ENCODE measurements at places on chromosomes 11 and 22. TPM values are rescaled to one million over a fixed set of nuclear protein-coding genes. Genes with fewer than 3 reads are reported as not detected.

GAB2 gene
- total RNA-seq, result 24.2 TPM

MYEOV gene
- total RNA-seq, result 0.16 TPM

RASGRP2 gene
- total RNA-seq, result 25.3 TPM

OTUB1 gene
- 47.8 TPM for total RNA-seq

MAFF gene
- 27.8 TPM for total RNA-seq

TPH1 gene
- 0.18 TPM for total RNA-seq

SMIM35 gene
- total RNA-seq, result not detected

TOB2 gene
- 57.4 TPM for total RNA-seq

TPBGL gene
- 0.21 TPM for total RNA-seq

FGF3 gene
- total RNA-seq, result not detected

SLC35E4 gene
- total RNA-seq, result 2.3 TPM

MS4A3 gene
- not detected for total RNA-seq

RBMXL2 gene
- total RNA-seq, result not detected

CDKN1C gene
- 23.3 TPM for total RNA-seq

GRCh38 chr22:29408940-29409339 is 20.6 kb upstream of the AP1B1 start:
- no peak for DNase-seq

DNA sequence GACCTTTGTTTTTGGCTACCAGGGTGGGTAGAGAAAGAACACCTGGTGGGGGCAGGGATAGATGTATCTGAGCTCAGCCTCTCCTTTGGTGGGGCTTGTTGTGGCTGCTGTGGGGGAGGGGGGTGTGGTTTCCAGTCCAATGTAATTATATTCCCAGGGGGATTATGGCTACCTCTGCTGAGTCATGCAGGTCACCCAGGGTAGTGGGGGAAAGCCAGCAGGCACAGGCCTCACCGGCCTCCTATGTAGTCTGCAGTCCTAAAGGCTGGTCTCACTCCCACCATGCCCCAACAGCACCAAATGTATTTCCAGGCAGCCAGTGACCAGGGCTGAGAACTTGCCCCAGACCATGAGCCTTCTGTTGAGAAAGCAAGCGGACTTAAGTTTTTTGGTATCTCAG is 119.6 kb downstream of the DYNC2H1 start:
- no peak for DNase-seq

GRCh38 chr22:20847318-20847822 is 11.2 kb downstream of the PI4KA start:
- DNase-seq, result no peak

DNA sequence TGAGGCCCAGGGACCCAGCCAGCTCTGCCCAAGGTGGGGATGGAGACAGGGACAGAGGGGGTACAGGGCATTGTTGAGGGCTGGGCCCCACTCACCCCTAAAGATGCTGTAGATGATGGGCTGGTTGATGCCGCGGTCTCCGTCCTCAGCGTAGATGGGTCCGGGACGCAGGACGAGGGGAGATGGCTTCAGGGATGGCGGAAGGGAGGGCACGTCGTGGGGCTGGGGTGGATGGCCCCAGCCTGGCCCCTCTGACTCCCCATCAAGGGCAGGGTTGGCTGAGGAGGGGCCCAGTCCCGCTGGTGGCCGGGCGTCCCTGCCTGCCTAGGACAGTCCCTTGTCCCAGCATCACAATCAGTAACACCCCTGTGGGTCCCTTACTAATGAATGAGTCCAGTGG is 4.5 kb upstream of the IRF7 start:
- DNase-seq, result no peak

- no peak for DNase-seq
These were observed 508 bp upstream of the FLI1 start for GRCh38 chr11:128693416-128693712.

- no peak for DNase-seq
These were observed 4.0 kb downstream of the FXYD6 start for GRCh38 chr11:117872420-117872961.

GRCh38 chr11:130261571-130261970 is 53.1 kb downstream of the ZBTB44 start:
- no peak for DNase-seq

DNA sequence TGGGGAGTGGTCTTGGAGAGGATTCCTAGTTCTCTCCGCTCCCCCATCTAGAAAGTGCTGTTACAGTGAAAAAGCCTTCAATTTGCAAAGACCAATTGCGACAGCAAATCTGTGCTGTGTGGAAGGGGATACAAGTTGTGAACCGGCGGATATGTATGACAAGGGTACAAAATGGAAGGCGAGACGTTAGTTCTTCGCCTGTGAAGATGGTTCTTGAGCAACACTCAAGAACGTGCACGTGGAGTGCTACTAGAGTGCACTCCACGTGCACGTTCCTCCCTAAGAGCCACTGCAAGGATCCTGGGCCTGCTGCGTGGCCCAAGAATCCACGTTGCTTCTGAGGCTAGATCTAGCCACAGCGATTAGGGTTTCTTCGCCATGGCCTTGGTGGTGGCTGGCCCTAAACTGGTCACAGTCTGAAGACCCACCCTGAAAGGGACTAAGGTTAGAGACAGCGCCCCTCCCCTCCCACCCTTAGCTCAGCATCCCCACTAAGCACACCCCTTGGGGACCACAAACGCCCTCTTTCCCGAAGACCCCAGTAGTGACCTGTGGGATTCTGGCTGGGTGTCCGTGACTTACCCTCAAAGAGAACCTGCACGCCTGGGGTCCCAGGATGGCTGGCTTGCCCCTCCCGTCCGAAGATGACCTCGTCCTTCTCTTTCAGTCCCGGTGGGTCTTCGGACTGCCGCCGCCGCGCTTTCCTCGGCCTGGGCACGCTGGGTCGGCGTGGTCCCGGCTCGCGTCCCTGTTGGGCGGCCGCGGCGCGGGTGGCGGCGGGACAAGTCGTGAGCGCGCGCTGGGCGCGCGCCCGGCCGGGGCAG is 519 bp upstream of the PDE3B start:
- no peak for DNase-seq

GRCh38 chr11:65393513-65394079 is 7.2 kb downstream of the FRMD8 start:
- DNase-seq, result no peak

DNA sequence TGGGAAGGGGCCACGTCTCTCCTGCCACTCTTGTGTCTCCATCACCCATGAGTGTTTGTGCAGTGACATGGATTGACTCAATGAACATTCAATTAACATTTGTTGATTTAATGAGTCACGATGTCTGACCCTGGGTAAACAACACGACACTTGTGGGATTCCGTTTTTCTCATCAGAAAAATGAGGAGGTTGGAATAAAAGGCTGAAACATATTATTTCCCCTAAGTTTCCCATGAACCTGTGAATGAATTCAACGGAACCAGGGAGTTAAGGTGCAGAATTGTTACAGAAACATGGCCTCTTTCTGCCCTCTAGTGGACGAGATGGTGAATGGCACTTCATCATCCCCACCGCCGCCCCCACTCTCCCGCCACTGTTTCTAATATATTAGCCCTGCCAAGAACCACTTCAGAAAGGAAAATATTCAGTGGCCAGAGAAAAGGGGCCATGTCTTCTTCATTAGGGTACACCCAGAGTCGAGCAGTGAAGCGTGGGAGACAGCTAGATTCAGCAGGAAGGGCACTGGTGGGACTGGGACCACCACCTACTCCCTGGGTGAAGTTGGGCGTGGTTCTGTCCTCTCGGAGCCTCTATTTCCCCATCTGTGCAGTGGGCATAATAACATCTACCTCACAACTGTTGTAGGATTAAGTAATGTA is 46.3 kb upstream of the SYT13 start:
- DNase-seq, result no peak

DNA sequence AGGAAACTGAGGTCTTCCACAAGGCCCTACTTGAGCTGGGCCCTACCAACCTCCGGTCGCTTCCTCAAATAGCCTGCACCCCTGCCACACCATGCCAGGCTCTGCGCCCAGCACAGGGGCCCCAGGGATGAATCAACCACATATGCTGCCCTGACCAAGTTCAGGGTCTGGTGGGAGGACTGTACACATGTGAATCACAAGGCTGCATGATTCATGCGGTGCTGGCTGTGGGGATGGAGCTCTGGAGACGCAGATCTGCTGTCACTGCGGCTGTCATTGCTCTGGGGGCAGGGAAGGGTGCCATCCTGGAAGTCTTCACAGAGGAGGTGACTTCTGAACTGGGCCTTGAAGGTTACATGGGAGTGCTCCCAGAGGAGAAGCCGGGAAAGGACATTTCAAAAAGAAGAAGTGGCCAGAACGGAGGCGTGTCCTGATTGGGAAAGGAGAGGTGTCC is 21.5 kb downstream of the CYTH4 start:
- DNase-seq, result peak; percentile 48

DNA sequence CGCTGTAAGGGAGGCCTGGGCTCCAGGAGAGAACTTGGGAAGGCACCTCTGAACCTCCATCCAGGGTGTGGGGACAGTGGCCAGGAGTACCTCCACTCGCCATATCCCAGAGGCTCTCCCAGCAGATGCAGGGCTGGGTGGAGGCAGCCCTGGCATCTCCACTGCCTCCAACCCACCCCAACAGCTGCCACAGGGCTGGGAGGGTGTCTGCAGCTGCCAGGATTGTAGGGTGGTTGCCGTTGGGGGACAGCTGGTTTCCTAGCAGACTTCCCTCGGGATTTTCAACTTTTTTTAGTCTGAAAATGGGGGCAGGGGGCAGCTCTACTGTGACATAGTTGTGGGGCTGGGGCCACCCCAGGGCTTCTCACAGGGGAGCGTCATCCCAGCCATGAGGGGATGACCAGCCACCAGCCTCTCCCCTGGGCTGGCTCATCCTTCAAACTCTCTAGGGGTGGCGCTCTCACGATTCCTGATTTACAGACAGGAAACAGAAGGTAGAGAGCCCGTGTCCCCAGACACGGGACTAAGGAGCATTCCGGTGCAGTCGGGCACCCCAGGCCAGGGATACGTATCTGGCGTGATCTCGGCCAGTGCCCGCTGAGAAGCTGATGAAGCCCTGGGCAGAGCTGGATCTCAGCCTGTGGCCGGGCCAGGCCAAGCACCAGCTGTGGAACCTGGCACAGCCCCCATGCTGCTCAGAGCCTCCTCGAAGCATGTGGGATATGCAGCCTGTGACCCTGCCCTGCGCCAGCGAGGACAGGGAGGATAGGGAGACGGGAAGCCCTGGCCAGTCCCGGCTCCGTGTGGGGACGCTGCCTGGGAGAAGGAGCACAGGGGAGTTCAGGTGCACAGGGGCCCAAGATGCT is 9.9 kb downstream of the PRR5 start:
- DNase-seq, result peak; percentile 26

GRCh38 chr11:72631806-72632731 is 42.2 kb downstream of the PDE2A start:
- peak; percentile 72 for DNase-seq

GRCh38 chr11:10480760-10481159 is 25.7 kb downstream of the AMPD3 start:
- DNase-seq, result no peak

GRCh38 chr22:25083056-25083806 is 116.4 kb upstream of the CRYBB3 start:
- no peak for DNase-seq

GRCh38 chr22:26898946-26899605 is 241.7 kb downstream of the MIAT start:
- DNase-seq, result no peak

DNA sequence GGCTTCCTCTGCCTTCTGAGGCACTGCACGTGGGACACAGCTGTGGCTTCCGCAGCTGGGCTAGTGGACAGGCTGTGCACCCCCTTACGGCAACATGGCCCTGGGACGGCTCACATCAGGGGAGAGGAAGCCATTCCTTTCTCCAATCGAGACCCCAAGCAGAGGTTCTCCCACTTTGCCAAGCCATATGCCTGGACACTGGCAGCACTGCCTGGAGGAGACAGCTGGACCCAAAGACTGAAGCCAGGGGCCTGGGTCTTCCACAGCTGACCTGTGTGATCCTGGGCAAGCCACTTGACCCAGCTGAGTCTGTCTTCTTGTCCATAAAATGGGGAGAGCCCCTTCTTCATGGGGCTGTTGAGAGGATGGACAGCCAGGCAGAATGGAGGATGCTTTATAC is 65.4 kb downstream of the SHISAL1 start:
- DNase-seq, result no peak

DNA sequence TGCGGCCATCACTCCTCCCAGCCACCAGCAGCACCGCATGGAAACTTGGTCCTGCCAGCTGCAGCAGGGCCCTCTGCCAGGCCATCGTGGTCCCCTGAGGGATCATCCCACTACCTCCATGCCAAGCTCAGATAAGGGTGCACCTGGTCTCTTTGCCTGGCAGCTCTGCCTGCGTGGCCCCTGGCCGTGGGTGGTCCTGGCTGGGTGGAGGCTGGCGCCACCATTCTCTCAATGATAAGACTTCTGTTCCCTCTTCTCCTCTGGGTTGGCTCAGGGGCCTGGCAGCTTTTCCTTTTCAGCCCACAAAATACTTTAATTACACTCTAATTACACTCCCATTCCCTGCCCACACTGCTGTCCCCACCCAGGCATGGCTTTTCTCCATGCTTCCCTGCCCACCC is 26.8 kb upstream of the TSKU start:
- DNase-seq, result no peak

DNA sequence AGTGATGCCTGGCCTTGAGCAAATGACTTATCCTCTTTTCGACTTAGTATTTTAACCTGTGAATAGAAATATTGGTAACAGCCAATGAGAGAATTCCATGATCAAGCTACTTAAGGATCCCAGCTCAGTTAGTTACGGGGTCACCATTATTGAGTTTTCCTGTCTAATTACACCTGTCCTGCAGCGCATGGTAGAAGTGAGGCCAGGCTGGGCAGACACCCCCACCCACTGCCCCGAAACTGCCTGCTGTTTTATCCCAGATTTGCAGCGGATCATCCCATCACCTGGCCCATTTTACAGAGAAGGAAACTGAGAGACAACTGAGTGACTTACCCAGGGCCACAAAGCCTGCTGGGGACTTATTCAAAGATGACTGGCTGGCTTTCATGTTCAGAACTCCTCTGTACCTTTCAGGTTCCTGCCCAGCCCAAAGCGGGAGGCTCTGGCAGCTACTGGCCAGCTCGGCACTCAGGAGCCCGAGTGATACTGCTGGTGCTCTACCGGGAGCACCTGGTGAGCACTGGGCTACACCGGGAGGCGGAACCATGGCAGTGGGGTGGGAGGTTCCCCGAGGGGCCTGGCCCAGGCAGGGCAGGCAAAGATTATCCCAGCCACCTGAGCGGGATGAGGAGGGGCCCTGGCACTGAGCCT is 1.4 kb downstream of the MUS81 start:
- DNase-seq, result peak; percentile 17

DNA sequence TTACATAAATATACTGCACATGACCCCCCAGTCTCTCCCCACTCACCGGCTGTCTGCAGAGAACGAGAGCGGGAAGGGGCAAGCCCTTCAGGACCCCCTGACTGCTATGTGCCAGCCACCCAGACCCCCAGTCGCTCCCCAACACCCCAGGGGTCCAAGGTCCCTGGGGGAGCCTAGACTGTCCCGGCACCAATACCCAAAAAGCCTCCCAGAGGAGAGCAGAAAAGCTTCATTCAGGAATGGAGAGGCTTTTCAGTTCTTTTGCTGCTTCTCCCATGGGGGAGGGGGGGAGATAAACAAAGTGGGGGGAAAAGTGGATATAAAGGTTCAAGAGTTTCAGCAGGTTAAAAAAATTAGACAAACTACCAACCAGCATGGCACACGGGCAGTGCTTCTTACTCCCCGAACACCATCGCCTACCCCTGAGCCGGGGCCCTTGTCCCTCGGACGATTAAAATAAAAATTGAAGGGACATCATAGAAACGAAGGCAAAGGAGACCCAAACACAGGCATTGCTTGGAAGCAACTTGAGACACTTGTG is 1.3 kb downstream of the CSNK1E start:
- DNase-seq, result no peak
